ENCODE measurements at places on chromosomes 7 and 10.
A peak's percentile ranks its signal among the peaks of the same experiment; 100 is the strongest.

GRCh38 chr7:102044984-102045673 lies 227.7 kb downstream of the CUX1 start:
- peak; percentile 53 for DNase-seq

- DNase-seq, result no peak
These were observed 290.9 kb downstream of the SDK1 start for GRCh38 chr7:3591944-3592343.

- no peak for DNase-seq
These were observed 14.9 kb upstream of the PON3 start for GRCh38 chr7:95411036-95411435.

- DNase-seq, result no peak
These were observed 107.2 kb downstream of the CDK6 start for GRCh38 chr7:92729172-92729571.

- DNase-seq, result no peak
These were observed 206.6 kb upstream of the GPR26 start for GRCh38 chr10:123459371-123460091.

DNA sequence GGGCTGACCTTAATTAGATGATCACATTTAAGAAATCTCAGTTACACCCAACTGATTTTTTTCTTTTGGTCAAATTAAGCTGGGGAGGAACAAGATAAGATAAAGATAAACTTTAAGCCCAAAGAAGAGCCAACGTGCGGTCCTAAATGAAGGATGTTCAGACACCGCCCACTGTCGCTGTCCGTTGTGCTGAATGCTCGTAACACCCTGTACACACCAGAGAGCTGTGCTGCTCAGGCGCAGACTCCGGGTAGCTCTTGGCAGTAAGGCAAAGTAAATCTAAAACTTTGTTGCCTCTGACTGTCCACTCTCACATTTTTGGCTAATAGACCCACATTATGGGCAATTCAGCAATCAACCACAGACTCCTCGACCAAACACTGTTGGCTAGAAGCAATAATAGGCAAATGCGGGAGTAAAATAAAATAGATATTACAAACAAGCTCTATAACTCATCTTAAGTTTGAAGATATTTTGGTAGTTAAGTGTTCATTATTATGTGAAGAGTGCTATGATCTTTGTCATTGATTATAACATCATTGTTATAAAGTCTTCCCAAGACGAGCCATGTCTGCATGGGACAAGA lies 57.1 kb downstream of the PLPP4 start:
- no peak for DNase-seq

DNA sequence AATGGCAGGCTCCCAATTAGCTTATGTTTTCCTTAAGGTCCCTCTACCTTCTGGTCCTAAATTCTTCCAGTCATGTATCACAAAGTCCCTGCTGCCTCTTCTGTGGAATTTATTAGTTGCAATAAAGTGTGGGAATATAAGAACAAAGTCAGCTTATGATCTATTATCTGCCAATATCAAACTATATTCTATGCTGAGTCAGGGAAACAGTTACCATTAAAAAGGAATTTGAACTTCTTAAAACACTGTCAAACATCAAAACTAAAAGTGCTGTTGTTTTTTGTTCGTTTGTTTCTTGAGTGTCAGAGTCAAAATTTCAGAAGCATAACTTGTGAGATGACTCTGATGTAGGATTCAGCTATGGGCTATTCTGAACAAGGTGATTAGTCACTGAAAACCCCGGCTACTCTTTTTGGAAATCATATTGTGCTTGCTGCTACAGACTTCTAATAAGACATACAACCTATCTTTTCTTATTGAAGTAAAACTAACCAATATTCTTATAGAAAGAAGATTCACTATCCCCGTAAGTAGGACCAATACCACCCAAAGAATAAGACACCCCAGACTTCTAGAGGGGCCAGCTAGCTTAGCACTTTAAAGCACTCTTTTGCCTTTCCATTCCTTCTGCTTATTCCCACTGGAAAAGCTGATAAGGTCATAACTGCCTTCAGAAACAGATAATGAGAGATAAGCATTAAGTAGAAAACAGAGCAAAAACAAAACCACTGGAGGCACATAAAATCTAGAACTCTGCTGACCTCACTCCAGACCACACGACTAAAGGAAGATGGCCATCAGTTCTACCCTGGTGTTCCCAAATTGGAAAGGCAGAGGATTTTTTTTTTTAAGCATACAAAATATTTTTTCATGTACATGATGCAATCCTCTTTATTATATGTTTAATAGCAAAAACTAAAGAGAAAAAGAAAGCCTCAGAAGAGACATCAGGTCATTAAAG lies 370.6 kb downstream of the PARD3 start:
- DNase-seq, result no peak

- no peak for DNase-seq
These were observed 229.8 kb upstream of the YAE1 start for GRCh38 chr7:39336442-39336841.

GRCh38 chr10:69360485-69361302 lies 56.0 kb downstream of the TACR2 start:
- peak; percentile 66 for DNase-seq

- DNase-seq, result no peak
These were observed 63.3 kb downstream of the WDR37 start for GRCh38 chr10:1119501-1119900.

- no peak for DNase-seq
These were observed 149.1 kb downstream of the TEX36 start for GRCh38 chr10:125533866-125534265.

DNA sequence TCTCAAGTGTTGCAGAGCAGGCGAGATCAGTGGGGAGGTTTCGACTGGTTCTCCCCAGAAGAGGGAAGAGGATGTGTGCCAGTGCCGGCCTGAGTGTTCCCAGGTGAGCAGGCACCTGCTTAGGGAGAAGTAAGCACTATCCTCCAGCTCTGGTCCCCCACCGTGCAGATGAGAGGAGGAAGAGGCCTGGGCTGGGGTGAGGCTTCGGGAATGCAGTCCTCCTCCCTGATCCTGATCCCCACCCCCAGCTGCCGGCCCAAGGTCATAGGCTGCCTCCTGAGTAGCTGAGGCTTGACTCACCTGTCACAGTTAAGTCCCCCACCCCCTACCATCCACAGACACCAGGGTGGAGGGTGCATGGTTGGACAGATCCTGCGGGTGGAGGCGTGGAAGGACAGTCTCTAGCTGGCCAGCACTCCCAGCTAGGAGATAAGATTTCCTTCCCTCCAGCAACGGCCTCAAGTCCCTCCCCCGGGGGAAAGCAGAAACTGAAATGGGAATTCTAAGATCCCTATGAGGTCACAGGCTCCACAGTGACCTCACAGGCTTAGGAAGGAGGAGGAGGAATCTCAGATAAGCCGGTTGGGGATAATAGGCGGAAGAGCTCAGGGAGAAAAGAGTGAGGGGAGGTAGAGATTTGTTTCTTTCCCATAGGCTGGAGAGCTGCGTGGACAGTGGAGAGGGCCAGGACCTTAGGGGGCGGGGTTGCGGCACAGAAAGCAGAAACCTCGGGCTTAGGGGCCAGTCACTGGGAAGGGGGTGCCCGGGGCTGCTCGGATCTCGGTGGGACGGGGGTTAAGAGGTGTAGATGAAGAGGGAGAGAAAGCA lies 1.0 kb downstream of the LRCH4 start:
- no peak for DNase-seq

GRCh38 chr10:95408148-95408960 lies 117.6 kb upstream of the PDLIM1 start:
- no peak for DNase-seq

GRCh38 chr7:90552521-90552920 lies 43.6 kb upstream of the CDK14 start:
- no peak for DNase-seq

DNA sequence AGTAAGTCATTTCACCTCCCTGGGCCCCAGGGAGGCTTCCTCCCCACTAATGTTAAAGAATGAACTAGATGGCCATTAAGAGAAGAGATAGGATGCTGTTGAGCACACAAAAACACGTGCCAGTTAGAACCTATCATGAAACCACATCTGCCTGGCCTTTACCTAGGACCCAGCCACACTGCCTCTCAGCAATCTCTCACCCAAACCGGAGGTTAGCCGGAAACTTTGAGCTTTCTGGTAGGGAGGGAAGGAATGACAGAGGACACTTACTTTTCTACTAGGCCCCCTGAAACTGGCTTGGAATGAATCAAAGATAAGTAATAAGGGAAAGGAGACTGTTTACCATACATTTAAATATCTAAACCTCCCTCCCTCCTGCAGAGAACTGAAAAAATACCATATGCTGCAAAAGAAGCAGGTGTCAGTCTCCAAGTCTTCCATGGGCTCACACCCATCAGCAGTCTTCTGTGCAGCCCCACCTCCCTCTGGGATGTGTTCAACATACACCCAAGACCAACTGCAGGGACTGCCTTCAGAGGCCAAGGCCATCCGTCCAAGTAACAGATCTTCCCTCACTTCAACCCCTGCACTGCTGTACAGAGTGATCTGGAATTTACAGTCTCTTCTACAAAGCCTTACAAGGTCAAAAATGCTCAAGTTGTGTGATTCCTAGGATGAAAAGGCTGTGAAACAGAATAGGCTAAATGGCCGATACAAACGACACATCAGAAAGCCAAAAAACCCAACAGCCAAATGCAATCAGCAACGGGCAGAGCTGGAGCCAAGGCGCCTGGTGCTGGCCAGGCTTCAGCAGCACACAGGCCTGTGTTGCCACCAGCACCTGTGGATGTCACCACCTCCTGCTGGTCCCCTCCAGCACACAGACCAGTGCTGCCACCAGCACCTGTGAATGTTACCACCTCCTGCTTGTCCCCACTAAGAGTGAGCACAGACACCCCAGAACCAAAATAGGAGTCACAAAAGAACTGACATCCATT lies 42.4 kb downstream of the SORBS1 start:
- no peak for DNase-seq

DNA sequence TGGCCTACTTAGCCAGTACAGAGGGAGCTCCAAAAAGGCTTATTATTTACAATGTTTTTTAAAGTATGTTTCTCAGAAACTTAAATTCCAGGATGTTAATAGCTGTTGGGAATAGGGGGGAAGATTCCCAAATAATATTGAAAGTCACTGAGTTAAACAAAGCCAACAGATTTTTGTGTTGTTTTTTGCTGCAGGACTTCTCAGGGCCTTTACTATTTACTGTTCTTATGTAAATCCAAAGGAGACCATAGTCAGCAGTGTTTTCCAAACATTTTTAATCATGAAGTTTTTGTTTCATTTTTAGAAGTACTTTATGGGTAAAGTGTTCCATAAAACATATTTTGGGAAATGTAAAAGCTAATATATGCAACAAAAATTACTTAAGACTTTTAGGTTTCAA lies 100.4 kb upstream of the GSDME start:
- DNase-seq, result no peak

- no peak for DNase-seq
These were observed 165.0 kb upstream of the ASAH2 start for GRCh38 chr10:50416181-50416824.

GRCh38 chr7:51123322-51124019 lies 193.1 kb downstream of the COBL start:
- no peak for DNase-seq

GRCh38 chr7:83534488-83534887 lies 114.5 kb downstream of the SEMA3E start:
- DNase-seq, result no peak

- DNase-seq, result no peak
These were observed 104.1 kb upstream of the ADCY1 start for GRCh38 chr7:45470031-45470430.

DNA sequence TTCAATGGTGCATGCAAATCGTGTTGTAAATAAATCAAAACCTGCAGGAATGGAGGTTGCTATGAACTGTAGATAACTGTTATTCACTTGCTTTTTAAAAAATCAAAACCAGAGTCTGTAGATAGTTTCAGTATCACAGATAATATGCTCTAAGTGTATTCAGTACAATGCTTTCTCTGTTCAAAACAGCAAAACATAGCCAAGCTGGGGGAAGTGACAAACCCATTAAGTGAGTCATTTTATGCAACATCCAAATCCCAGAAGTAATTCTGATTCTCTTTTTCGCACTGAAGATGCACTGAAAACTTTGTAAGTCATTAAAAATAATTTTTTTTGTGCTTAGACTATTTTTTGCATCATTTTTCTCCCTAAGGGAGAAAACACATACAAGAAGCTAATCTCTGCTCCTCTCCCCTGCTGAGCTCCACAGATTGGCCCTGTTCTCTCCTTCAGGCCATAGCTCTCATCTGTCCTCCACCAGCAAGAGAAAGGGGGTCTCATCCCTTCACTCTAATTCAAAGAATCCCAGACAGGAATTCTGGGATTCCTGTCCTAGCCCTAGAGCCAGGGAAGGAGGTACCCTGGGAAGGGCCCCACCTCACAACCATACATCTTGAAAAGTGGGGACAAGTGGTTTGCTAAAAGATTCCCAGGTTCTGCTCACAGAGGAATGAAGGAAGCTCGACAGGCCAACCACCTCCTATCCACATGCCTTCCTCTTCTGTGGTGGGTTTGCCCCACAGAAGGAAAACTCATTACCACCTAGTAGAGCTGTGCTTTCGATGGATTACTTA lies 4.9 kb downstream of the PRTFDC1 start:
- no peak for DNase-seq

DNA sequence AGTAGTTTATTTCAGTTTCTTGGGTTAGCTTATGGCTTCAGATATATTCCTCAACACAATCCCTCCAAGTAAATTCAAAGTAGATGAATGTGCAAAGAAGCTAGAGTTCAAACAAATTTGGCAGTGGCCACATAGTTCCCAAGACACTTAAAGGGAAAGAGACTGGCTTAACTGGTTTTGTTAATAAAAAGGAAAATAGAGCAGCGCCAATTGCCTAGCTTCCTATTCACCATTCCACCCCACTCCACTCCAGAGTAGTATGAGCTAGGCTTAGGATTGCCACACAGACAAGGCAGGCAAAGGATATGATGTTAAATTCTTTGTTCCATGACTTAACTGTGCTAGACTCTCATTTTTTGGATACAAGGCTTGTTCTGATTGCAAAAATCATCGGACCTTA lies 2.0 kb downstream of the XRCC2 start:
- DNase-seq, result no peak

DNA sequence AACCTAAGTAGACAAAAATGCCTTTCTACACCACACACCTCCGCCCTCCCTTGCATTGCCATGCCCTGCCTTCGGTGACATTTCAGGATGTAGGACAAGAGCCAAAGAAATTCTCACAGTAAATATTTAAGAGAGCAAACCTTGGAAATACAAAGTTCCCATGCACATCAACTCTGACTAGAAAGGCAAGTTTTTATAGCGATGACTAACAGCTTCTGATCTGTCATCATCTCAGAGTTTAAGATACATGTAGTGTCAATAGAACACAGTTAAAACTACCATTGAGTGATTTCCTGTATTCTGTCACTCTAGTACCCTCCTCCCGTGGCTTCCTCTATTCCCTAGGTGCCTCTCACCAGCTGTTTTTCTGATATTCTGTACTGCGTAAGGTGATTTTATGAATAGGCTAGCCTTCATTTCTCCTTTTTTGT lies 20.7 kb downstream of the SLC16A9 start:
- no peak for DNase-seq
